Activated CD4-positive, alpha-beta T cell treated with anti-CD3 and anti-CD28 coated beads, Interleukin-2, amount 10 ng/mL, durations not matched to agents 24 days and 14 days (primary cell): ENCODE measurements at places on chromosomes 13 and 19. TPM values are rescaled to one million over a fixed set of nuclear protein-coding genes. Genes with fewer than 3 reads are reported as not detected.

DNA sequence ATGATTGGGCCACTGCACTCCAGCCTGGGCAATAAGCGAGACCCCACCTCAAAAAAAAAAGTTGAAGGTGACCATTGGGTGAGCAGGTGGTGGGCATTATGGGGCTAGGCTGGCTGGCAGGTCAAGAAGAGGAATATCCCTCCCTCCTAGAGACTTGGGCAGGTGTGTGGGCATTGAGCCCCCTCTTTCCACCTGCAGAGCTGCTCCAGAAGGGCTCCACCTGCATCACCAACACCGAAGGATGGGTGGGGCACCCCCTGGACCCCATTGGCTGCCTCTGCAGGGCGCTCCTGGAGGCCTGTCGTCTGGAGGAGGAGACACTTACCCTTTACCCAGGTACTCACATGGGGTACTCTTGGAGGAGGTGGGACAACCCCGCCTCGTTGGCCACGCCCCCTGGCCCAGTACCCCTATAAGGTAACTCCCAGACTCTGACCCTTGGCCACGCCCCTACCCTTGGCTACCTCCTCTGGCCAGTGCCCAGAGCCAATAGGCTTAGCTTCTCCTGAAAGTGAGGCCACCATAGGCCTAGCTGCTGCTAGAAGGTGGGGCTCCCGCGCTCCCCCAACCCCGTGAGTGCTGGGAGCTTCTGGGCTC, 21.9 kb downstream of the ZSWIM4 start:
- peaks cover 7% of the 10 kb centered on the region for H3K4me1 ChIP-seq
- peak overlapping the region; percentile 30 for H3K4me3 ChIP-seq
- H3K27ac ChIP-seq = no peak overlapping the region

- H3K4me3 ChIP-seq = no peak overlapping the region
- no peak overlapping the region for H3K27ac ChIP-seq
- peaks cover 6% of the 10 kb centered on the region for H3K4me1 ChIP-seq
- H3K27me3 ChIP-seq = no peaks in the 10 kb centered on the region
- DNase-seq = no peak
Observed at GRCh38 chr19:4713384-4713951, 10.2 kb downstream of the DPP9 start.

GRCh38 chr13:111303559-111303958, 16.9 kb upstream of the TEX29 start:
- H3K36me3 ChIP-seq = peaks cover 67% of the 10 kb centered on the region
- no peak overlapping the region for H3K27ac ChIP-seq
- peaks cover 10% of the 10 kb centered on the region for H3K4me1 ChIP-seq
- no peaks in the 10 kb centered on the region for H3K27me3 ChIP-seq

DNA sequence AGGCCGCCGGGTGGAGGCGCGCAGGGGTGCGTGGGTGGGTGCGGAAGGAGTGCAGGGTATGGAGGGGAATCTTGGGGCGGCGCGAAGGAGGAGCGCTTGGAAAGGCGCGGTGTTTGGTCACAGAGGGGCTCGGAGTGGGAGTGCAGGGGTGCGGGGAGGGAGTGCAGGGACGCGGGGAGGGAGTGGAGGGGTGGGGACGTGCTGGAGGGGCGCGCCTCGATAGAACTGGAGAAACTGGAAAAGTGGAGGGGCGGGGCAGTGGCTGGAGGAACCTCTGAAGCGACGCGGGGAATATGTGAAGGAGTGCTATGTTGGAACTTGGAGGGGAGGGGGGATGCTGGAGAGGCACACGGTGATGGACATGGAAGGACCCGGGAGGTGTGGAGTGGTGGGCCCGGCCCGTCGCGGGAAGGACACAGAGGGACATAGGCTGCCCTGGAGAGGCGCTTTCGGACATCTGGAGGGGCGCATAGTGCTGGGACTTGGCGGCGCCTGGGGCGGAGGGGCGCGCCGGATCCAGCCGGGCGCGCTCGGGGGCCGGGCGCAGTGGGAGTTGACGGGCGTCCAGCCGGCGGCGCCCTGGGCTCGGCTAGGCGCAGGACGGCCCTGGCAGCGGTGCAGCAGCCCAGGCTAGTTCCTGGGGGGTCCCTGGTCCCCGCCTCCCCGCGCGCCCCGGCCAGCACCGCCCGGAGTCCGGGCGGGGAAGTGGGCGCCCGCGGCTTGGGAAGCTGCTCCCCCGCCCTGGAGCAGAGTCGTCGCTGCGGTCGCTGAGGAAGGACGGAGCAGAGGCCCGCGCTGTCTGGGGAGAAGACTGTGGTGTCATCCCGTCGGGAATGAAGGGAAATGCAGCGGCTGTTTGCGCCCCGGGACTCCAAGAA, 20.8 kb upstream of the SGCG start:
- H3K27me3 ChIP-seq = peaks cover 22% of the 10 kb centered on the region
- H3K4me3 ChIP-seq = no peak overlapping the region
- H3K4me1 ChIP-seq = peaks cover 2% of the 10 kb centered on the region
- no peaks in the 10 kb centered on the region for H3K36me3 ChIP-seq

Gene CABP5
- total RNA-seq = not detected in 2 replicates

Gene TRIM28
- total RNA-seq = 689 and 698 TPM in 2 replicates

DNA sequence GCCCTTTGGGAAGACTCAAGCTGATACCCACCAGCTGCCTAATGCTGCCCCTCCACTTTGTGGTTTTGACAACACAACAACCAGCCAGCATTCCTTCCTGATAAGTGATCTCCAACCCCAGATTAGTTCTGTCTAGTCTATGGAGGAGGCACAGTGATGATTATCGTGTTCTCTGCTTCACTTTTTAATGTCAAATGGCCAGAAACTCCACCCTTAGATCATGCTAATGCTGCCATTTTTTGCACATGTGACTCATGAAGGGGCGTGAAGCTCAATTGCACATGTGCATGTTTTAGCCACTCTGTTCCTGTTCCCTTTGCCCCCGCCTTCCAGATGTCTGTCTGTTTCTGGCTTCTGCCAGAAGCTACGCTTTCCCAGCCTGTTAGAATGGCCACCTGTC, 199.8 kb downstream of the COG6 start:
- H3K27ac ChIP-seq = no peak overlapping the region
- H3K4me3 ChIP-seq = no peak overlapping the region
- H3K4me1 ChIP-seq = peaks cover 3% of the 10 kb centered on the region
- DNase-seq = no peak

GRCh38 chr19:46482631-46483030, 11.3 kb upstream of the PNMA8A start:
- no peak overlapping the region for H3K27ac ChIP-seq
- H3K36me3 ChIP-seq = no peaks in the 10 kb centered on the region
- no peak for DNase-seq
